ENCODE measurements at places on chromosomes 13 and 19. TPM values are rescaled to one million over a fixed set of nuclear protein-coding genes. Genes with fewer than 3 reads are reported as not detected.

Gene EPSTI1
- 13.7 TPM for polyA plus RNA-seq

GRCh38 chr19:55675661-55676354 is 782 bp downstream of the EPN1 start:
- no peak for DNase-seq

Gene SIGLEC11
- 4.5 TPM for polyA plus RNA-seq

DNA sequence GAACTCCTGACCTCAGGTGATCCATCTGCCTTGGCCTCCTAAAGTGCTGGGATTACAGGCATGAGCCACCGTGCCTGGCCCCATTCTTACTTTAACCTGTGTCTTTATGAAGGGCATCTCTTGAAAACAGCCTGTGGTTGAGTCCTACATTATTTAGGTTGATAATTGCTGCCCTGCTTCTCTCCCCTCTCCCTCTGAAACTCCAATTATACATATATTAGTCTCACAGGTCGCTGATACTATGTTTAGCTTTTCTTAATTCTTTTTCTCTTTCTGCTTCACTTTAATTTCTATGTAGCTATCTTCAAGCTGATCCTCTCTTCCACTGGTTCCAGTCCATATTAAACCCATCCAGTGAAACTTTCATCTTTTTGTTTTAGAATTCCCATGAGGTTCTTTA is 75.1 kb downstream of the SLC6A16 start:
- DNase-seq, result no peak

DNA sequence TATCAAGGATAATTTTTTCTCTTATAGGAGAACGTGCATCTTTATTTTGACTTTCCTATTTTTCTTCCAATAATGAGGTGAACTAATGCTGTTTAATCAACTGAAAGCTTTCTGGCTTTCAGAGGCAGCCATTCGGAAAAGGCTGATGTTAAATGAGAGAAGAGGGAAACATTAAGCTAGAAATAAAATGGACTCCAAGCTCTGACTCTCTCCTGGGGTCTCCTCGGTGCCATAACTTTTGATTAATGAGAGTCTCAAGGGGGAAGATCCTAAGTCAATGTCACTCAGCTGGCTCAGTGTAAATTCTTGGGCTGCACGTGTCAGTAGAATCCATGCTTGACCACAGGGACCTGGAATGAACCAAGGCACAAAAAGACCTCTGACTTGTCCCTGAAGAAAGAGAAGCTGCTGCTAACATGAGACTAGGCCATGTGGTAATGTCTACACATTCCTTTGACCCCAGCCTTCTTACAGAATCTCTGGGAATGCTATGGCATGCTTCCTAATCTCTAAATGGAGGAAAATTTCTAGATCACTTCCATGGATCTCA is 152.2 kb upstream of the RFC3 start:
- DNase-seq, result no peak

GRCh38 chr19:13118424-13119193 is 545 bp downstream of the NACC1 start:
- peak; percentile 75 for DNase-seq

Gene PPM1N
- 0.13 TPM for polyA plus RNA-seq

Gene PSG11
- not detected for polyA plus RNA-seq

Gene TMEM38A
- polyA plus RNA-seq, result 10.6 TPM

Gene CACNG6
- polyA plus RNA-seq, result 0.65 TPM

DNA sequence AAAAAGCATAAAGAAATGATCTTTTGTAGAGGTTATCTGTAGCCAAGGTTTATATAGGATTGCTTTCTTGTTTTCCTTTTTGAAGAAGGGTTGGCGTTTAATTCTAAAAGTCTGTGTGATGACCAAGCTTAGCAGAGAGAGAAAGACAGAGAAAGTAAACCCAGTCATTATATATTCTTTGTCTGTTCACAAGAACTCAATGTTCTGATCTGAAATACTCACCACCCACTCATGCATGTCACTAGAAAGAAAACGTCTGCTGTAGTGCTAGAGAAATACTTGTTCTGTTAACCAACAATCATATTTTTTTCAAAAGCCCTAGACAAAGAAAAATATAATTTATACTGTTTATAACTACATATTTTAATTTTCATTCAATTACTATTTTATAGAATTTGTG is 173.7 kb upstream of the SLITRK5 start:
- no peak for DNase-seq

- DNase-seq, result no peak
These were observed 9.4 kb downstream of the SAMD4B start for GRCh38 chr19:39351537-39352064.

DNA sequence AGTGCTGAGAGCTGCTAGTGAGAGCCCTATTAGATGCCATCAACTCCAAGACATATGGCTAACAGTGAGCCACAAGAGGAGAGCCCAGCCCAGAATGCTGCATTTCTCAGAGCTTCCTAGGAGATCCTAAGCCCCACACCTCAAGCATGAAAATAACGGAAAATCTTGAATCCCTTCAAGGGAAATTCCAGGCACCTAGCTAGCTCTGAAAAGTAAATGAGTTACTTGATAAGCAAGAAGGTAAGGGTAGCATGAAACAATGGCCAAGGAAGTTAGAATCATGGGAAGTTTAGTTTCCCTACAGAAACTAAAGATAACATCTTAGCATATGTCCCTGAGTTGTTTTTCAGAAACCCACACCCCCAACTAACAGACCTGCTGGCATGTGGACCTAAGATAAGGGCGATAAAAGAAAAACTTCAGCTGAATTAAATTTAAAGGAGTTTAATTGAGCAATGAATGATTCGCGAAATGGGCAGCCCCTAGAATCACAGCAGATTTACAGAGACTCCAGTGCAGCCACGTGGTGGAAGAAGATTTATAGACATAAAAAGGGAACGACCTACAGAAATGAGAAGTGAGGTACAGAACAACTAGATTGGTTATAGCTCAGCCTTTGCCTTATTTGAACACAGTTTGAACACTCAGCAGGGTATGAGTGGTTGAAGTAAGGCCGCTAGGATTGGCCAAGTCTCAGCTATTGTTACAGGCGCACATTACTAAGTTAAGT is 301.3 kb upstream of the DACH1 start:
- DNase-seq, result no peak

DNA sequence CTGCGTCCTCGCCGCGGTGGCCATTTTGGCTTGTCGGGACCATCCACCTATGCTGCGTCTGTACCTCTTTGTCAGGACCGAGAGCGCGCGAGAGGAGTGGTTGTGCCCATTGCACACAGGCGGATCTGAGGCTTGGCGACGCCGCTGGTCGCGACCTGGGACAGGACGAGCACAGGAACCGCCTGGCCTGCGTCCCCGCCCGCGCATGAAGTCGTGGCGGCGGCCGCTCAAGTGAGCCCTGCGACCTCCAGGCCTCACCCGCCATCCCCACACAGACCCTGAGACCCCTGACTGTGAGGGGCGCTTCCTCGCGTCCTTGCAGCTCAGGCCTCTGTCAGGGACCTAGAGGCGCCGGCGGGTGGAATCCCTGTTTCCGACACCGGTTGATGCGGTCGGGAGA is 16.8 kb downstream of the ZNF586 start:
- no peak for DNase-seq

DNA sequence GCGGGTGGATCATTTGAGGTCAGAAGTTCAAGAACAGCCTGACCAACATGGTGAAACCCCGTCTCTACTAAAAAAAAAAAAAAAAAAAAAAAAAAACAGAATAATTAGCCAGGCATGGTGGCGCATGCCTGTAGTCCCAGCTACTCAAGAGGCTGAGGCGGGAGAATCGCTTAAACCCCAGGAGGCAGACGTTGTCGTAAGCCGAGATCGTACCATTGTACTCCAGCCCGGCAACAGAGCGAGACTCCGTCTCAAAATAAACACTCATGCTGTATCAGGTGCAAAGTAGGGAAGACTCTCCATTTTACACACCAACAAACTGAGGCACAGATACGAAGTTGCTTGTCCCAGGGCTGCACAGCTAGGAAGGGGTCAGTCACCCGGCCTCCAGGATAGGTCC is 15.6 kb downstream of the TLE6 start:
- no peak for DNase-seq

Gene WDR62
- 4.9 TPM for polyA plus RNA-seq

DNA sequence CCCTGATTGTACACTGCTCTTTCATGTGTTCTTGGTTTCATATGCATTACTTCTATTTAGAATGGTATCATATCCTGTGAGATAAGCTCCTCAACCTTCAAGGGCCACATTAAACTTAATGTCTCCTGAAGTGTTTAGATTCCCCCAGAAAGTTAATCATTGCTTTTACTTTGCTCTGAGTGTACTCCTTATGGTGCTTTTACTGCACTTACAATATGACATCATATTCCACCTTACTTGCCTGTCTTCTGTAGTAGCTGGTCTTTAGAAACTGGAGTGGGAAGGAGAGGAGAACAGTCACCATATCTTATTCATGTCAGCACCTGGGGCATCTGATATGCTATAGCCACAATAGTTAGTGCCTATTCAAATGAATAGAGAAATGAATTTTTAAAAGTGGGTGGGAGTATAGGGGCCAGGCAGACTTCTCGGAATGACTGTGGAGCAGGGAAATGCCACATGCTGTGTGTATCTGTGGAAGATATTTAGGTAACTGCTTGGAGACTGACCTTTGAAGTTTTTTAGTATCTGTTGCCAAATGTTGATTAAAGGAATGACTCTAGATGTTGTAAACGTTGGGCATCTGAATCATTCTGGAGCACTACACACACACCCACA is 40.2 kb downstream of the SLAIN1 start:
- no peak for DNase-seq

Gene ZNF841
- polyA plus RNA-seq, result 14.0 TPM

Gene PSG3
- polyA plus RNA-seq, result not detected

Gene SLITRK1
- polyA plus RNA-seq, result 0.08 TPM

DNA sequence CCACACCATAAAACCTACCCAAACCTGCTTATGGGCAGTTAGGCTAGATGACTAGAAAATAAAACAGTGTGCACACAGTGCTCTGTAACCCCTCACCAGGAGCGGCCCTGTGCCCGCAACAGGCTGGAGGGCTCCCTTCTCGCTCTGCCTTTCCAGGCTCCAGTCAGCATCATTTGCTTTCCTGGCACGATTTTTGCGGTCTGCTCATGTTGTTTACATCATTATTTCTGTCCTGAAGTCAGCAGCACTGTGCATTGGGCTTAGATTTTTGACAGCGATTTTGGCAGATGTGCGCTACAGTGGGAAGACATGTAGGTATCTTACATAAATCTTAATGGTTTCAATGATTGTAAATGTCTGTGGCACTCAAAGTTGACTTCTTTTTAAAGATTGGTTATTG is 344.0 kb downstream of the MTUS2 start:
- DNase-seq, result no peak

Gene AKAP11
- 29.0 TPM for polyA plus RNA-seq

GRCh38 chr13:33092073-33092987 is 76.1 kb downstream of the KL start:
- DNase-seq, result no peak

Gene RGS9BP
- 0.59 TPM for polyA plus RNA-seq

GRCh38 chr19:17370026-17370587 is 7.0 kb downstream of the PLVAP start:
- no peak for DNase-seq

- DNase-seq, result no peak
These were observed 13.8 kb downstream of the ATP11A start for GRCh38 chr13:112703449-112704284.

DNA sequence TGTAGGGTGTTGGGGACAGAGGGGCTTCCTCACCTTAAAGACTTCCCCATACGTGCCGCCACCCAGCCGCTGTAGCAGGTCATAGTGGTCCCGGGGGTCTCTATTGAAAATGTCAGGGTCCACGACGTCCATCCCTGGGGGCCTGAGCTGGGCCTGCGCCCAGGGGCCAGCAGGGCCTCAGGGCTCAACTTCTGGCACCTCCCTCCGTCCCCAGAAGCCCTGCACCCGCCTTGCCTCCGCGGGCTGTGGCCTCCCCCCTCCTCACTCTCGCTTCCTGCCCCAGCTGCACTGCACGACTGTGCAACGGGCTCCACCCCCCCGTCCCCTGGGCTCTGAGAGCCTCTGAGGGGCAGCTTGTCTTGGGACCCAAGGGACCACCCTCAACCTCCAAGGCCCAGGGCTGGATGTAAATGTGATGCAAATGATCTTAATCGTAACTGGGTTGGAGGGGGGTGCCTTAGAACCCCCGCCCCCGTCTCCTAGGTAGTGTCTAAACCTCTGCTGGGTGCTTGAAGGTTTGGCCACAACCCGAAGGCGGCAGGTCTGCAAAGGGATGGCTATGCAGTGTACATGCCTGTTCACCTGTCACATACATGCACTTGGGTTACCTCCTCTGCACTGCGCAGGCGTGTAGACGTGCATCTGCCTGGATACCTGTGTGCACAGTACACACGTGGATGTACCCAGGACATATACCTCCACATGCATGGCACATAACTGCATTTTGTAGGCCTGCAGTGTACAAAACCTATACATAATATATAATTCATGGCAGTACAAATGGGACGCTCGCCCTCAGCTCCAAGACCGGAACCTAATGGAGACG is at the start of gene MAP4K1:
Gene MAP4K1 (minus strand): TSS at position 190 of the 826 bp plus-strand sequence. CDS start 58 bp downstream, at position 132.
- DNase-seq, result peak; percentile 4

DNA sequence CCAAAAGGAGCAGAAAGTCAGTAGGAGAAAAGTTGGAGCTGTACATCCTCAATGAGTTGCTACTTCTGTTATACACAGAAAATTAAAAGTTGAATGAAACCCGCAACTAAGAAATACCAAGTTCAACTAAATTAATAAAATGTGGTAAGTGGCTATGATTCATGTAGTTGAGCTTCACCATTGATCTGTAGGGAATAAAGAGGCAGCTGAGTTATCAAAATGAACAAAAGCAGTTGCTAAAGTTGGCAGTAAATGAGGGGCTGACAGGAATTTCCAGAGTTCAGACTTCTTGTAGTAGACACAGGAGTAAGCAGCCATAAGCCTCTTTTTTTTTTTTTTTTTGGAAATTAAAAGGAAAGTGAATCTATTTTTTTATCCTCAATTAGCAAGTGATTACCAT is 234.6 kb downstream of the POSTN start:
- no peak for DNase-seq

Gene RPS28
- 537 TPM for polyA plus RNA-seq

Gene TMEM91
- polyA plus RNA-seq, result 32.3 TPM

- no peak for DNase-seq
These were observed 1202.8 kb downstream of the DIAPH3 start for GRCh38 chr13:58960888-58961287.

GRCh38 chr13:88303157-88303556 is 632.0 kb downstream of the SLITRK5 start:
- no peak for DNase-seq

- DNase-seq, result no peak
These were observed 4.2 kb downstream of the SHC2 start for GRCh38 chr19:456547-457110.

DNA sequence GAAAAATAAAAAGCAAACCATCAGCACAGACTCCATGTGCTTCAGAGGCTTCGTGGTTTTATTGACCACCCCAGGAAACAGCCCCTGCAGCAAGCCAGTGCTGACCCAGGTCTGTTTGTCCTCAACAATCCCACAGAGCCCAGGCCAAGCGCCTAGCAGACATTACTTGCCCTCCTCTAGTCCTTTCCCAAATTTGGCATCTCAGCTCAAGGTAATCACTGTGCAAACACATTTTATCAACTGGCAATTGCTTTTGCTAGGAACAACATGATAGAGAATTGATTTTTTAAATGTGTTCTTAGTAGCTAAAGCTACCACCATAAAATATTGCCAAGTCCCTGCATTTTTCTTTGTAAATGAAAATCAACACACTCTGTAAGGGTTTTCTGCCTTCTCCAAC is 121.8 kb downstream of the STOML3 start:
- DNase-seq, result no peak

GRCh38 chr19:5798244-5798643 is 6.6 kb upstream of the NRTN start:
- DNase-seq, result no peak

- DNase-seq, result no peak
These were observed 13.7 kb downstream of the KLHL26 start for GRCh38 chr19:18650468-18651041.
